ENCODE measurements at places on chromosomes 2 and 18.

DNA sequence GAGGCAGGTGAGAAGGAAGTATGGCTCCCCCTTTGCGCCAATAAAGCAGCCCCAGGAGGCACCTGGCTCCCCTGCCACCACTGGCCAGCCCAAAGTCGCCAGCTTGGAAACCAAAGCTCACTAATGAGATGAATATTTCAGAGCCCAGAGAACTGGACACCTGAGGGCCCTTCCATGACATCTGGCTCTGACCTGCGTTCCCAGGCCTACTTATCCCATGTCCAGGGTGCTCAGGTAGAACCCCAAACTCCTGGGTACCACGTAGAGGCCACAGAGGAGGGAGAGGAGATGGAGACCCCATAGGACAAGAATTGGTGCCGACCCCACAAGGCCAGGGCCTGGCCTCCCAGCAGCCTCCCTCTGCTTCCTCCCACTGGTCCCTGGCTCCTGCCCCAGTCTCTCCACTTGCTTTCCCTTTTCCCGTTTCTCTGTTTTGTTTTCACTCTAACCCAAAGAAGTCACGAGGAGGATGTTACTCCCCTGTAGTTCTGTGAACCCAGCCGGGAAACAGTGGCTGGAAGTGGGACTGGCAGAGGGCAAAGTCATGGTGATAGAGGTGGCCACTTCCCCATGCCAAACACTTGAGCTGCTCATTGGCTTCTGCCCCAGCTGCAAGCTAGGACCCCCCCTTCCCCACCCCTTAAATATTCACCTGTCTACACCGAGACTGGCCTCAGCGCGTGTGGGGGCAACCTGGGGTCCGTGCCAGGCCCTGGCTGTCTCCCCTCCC, 820 bp downstream of the TMBIM1 start:
- peak; percentile 47 for DNase-seq

- DNase-seq = peak; percentile 62
Measured at GRCh38 chr2:8575038-8575833, 106.6 kb upstream of the ID2 start.

DNA sequence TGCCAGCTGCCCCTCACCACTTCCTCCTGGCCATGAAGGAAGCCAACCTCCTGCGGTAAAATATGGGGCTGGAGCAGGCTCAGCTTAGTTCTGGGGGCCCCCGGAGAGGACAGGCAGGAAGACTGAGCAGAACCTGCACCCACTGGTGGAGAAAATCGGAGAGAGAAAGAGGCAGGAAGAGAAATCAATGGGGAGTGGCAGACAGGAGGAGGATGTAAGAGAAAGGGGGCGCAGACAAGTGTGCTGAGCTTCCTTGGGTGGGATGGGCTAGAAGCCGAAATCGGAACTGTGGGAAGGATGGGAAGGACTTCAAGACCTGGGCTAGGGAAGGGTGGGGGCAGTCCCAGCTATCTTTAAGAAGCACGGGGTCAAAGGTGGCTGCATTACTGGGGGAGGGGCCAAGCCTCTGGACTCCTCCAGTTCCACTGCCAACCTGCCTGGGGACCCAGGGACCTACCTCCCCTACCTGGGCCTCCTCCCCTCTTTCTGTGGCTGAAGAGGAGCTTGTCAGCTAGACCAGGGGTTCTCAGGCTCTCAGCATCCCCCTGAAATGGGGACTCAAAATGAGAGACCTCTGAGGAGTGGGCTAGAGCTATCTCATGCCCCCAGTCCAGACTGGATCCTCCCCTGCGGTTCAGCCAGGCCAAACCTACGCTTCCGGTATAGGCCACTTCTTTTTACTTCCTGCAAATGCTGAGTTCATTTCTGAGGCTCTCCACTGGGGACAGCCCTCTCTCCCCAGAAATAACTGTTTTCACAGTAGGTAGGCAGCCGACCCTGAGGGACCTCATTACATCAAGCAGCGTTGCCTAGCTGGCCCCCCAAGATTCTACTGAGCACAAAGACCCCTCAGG, 33.6 kb upstream of the B3GNT7 start:
- no peak for DNase-seq

- DNase-seq = no peak
Measured at GRCh38 chr2:99607861-99608491, 118.2 kb upstream of the REV1 start.

- no peak for DNase-seq
Measured at GRCh38 chr18:9647496-9648323, 33.4 kb upstream of the PPP4R1 start.

- DNase-seq = peak; percentile 53
Measured at GRCh38 chr2:190722835-190723234, 74.0 kb downstream of the NAB1 start.

DNA sequence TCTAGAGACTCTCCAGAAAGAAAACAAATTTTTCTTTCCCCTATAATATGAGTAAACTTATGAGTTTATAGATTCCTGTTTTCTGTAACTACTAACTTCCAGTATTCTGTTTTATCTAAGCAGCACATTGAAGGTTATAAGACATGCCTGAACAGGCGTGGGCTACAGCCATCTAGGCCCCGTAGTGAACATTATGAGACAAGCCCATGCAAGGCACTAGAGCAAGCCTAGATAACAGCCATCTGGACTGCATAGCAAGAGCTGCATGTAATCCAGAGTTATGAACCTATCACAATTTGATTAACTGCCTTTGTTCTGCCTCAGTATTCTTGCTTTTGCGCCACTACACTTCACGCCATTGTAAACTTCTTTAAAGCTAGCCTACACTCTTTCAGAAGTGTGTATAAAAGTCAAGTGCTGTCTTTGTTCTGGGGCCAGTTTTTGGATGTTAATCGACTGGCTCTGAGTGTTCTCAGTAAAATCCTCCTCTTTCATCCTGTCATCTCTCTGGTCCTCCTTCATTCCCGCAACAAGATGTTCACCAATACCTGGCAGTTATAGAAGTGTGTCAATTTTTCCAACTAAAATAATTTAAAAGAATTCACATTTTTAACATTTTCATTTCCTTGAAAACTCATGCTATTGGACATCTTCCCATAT, 3.0 kb upstream of the SULT1C3 start:
- no peak for DNase-seq

- DNase-seq = no peak
Measured at GRCh38 chr2:46146866-46147502, 150.2 kb upstream of the EPAS1 start.

GRCh38 chr2:113098041-113098440, 29.4 kb upstream of the IL1RN start:
- DNase-seq = no peak

- DNase-seq = no peak
Measured at GRCh38 chr2:84290537-84290936, 168.5 kb downstream of the SUCLG1 start.

DNA sequence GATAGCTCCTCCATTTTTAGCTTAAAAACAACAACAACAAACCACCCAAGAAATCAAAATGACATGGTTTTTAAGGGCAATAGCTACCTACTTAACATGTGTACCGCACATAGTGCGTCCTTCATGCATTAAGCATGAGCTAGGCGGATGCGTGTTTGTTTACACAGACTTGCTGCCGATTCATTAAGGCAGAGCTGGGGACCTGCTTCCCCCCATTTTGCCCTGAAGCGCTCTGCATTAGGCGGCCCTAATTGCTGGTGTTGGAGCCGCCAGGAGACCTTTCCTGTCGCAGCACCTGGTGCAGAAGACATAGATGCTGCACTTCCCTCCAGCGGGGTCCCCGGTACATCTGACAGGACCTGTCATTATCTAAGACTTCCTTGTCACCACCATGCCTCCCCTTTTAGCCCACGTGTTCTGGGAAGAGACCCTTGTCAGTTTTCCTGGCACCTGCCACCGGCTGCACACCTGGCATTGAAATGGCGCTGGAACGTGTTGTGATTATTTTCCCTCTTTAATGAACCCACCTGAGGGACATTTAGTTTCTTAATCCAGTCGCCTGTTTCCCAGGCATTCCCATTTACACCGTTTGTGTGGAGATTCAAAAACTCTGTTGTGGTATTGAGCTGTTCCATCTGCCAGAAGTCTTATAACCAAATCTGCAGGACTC, 261.1 kb upstream of the RAB12 start:
- DNase-seq = no peak

GRCh38 chr2:11329776-11330175, 14.7 kb downstream of the ROCK2 start:
- DNase-seq = no peak

DNA sequence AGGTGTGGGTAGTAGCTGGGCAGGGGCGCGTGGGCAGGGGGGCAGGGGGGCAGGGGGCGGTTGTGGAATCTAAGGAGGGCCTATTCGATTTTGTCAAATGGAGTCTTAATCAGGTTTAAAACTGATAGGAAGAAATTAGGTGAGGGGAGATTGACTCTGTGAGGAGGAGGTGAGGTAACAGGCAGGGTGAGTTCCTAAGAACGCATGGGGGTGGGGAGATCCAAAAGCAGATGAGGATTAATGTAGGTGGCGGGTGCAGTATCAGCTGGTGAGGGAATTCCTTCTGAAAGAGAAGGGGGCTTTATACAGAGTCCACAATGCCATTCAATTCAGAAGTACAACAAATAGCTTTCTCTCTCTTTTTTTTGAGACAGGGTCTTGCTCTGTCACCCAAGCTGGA, 72.7 kb downstream of the CAB39 start:
- DNase-seq = no peak
